ENCODE measurements at places on chromosomes 3 and 15. TPM values are rescaled to one million over a fixed set of nuclear protein-coding genes. Genes with fewer than 3 reads are reported as not detected.
A peak's percentile ranks its signal among the peaks of the same experiment; 100 is the strongest.

The SETMAR gene
- total RNA-seq, result 25.3 TPM

The NEK10 gene
- total RNA-seq, result 2.0 TPM

The NMNAT3 gene
- 9.7 TPM for total RNA-seq

The USP19 gene
- 84.7 TPM for total RNA-seq

- no peak for ATAC-seq
These were observed 126.0 kb upstream of the CCNL1 start for GRCh38 chr3:157285966-157286365.

DNA sequence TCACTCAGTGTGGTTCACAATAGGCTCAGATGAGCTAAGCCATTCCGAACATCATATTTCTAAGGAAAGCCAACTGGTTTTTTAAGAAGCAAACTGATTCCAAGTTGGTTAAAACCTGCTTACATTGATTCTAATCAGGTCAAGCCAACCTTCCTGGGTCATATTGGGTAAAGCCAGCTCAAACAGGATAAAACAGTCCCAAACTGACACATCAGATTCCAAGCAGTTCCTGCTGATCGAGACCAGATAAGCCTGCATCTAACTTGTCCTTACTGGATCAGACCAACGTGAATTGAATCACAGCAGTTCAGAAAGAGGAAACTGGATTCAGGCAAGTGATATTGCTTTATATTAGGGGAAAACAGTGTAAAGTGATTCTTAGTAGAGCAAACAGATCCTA, 18.6 kb upstream of the THSD4 start:
- no peak for ATAC-seq

DNA sequence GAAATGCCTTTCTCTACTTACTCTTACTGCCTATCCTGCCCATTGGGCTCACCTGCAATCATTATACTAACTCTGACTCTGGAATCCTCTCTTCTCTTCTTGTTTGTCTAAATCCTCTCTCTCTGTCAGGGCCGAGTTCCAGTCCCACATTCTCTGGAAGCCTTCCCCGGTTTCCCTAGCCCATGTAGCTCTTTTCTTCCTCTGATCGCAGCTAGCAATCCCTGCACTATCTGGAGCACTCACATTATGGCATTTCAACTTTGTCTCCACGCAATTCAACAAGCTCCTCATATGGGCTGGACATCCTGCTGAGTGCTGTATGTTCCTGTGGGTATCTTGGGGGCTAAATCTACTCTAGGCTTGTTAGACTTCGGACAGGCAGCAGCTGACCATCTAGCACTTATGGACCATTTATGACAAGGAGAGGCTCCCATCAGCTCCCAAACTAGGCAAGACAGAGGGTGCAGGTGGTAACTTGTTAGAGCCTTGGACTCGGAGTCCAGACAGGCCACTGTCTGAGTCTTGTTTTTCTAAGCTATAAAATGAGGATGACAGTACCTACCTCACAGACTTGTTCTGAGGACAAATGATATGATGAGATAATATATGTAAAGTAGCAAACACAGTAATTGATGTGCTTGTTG, 58.3 kb downstream of the EPHB3 start:
- ATAC-seq, result no peak

The SAXO2 gene
- 0.27 TPM for total RNA-seq

- ATAC-seq, result peak; percentile 77
These were observed 9.8 kb downstream of the SELENOS start for GRCh38 chr15:101267320-101268104.

DNA sequence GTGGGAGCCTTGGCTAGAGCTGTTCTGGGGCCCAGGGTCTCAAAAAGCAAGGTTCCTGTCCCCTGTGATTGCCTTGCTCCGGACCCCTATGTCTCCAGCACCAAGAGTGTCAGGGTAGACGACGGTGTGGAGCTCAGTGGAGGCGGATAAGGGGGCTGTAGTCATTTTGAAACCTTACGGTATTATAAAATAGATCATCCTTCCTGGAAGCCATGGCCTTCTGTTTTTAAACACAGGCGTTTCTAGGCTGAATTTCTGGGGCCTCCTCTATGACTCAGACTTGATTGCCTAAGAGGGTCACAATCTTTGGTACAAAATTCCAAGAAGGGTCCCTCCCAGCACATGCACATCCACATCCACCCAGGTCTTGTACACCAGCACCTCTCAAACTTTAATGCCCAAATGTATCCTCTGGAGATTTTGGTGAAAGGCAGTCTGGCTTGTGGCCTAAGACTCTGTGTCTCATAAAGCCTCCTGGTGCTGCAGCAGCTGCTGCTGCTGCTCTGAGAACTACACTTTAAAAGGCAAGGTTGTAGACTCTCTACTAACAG, 70.5 kb upstream of the XCR1 start:
- peak; percentile 90 for ATAC-seq

DNA sequence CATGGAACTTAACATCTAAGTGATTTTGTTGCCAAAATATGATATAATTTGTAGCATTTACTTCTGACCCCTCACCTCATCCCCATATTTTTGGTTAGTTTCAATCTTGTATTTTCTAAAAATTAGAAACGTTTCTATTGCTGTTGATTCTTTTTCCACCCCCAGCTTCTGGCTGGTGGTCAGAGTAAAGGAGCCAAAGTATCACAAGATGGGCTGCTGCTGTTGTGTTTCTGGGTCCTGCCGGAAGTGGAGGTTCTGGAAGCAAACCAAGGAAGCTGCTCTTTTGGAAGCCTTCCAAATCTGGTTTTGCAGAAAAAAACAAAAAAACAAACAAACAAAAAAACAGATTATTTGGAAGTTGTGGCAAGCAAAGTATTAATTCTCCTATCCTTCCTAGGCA, 221.1 kb upstream of the P2RY1 start:
- ATAC-seq, result no peak

DNA sequence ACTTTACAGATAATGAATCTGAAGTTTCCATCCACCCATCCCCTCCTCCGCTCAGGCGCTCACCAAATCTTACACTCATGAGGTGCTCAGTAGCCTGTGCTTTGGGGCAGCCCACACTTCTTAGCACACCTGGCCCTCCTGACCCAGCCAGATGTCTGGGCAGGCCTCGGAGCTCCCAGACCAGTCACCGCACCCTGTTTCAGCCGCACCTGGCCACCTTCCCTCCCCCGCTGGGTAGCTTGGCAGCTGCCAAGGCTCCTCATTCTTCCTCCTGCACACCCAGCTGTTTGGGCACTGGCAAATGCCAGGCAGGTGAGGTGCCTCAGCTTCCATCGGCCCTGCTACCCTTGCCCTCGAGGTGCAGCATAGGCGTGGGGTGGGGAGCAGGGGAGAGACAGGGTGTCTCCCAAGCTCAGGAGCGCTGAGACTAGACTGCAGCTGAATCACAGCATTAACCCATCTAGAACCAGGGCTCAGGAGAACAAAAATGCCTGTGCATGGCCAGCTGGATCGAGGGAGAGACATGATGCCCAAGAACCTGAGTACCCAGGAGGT, 45.8 kb downstream of the CDC25A start:
- ATAC-seq, result no peak

- peak; percentile 25 for ATAC-seq
These were observed 49.1 kb upstream of the SEC22A start for GRCh38 chr3:123152687-123153086.

- ATAC-seq, result no peak
These were observed 15.2 kb downstream of the GABRA5 start for GRCh38 chr15:26882112-26882511.

The BFSP2 gene
- not detected for total RNA-seq

DNA sequence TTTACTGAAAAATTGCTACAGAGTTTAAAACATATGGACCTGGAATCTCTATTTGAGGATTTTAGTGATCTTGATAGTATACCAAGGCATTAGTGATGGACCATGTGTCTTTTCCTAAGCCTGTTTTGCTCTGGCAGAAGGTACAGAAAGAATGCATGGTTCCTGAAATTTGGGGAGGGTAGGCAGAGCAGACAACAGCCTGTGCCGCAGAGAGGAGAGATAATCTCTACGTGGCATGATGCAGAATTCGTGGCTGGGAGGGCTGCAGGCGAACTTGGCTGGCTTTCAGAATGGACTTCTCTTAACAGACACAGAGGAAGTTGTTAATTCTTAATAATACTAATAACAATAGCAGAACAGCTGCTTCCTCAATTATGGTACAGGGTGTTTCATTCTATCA, 137.5 kb upstream of the FOXB1 start:
- ATAC-seq, result no peak

GRCh38 chr15:40909662-40910630, 15.7 kb downstream of the VPS18 start:
- no peak for ATAC-seq

GRCh38 chr15:36029606-36030210, 483.7 kb upstream of the DPH6 start:
- ATAC-seq, result no peak

DNA sequence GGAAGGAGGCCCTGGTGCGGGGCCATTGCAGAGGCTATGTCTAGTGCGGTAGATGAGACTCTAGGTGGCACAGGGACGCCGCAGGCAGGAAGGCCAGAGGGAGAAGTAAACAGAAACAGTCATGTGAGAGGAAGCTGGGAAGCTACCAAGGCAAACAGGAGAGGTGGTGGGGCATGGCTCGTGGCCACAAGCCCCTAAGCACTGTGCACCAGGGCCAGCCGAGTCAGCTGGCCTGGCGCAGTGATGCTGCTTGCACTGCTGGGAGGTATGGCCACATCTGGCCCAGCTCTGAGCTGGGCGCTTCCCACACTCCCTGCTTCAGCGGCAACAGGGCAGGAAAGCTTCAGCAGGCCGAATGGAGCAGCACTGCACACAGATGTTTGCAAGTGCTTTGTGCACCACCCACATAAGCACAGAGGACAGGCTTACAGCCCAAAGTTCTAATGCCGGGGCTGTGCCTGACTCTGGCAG, 76.6 kb downstream of the SRGAP3 start:
- ATAC-seq, result peak; percentile 29

The ITIH1 gene
- total RNA-seq, result not detected

The LMCD1 gene
- 17.6 TPM for total RNA-seq

GRCh38 chr15:65937054-65937453, 67.8 kb downstream of the RAB11A start:
- no peak for ATAC-seq
